Right kidney (tissue), 9 donors: ENCODE measurements at places on chromosomes 11 and 22.

- no peak for DNase-seq
Observed at GRCh38 chr11:8832571-8833260, 78.3 kb upstream of the AKIP1 start.

GRCh38 chr11:73757598-73757997, 3.3 kb downstream of the RAB6A start:
- no peak for DNase-seq

GRCh38 chr22:37643225-37643847, 3.9 kb downstream of the SH3BP1 start:
- peak; percentile 64 for DNase-seq

DNA sequence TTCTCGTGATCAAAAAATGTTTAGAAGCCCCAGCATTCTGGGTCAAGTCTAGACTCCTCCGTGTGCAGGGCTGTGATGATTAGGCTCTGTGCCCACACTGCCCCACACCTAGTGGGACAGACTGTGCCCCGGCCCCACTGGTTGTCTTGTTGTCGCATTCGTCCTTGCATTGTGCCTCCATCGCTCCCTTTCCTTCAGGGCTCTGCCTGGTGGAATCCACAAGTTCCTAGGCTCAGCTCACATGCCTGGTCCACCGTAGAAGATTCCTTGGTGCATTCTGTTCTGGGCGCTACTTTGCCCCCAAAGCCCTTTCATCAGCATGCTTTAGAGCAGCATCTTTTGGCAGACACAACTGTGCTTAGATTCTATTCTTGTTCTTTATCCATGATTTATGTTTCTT, 23.5 kb upstream of the THY1 start:
- no peak for DNase-seq

GRCh38 chr11:78099666-78100065, 20.0 kb upstream of the NDUFC2 start:
- DNase-seq: no peak

- no peak for DNase-seq
Observed at GRCh38 chr22:44385781-44386180, 73.0 kb upstream of the SHISAL1 start.

DNA sequence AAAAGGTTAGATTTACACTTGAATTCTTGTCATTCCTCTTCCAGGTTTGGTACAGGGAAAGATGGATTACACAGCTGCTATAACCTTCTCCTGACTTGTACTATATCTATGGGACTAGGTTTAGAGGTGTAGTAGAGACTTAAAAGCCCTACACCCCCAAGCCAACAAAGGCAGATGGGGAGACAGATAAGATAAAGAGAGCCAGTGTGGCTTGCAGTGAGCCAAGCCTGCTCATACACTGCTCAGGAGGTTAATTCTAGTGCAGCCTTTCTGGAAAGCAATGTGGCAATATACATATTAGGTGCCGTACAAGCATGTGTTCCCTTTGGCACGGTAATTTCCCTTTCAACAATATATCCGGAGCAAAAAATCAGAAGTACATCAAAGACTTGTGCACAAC, 10.8 kb downstream of the SIK3 start:
- DNase-seq: no peak

DNA sequence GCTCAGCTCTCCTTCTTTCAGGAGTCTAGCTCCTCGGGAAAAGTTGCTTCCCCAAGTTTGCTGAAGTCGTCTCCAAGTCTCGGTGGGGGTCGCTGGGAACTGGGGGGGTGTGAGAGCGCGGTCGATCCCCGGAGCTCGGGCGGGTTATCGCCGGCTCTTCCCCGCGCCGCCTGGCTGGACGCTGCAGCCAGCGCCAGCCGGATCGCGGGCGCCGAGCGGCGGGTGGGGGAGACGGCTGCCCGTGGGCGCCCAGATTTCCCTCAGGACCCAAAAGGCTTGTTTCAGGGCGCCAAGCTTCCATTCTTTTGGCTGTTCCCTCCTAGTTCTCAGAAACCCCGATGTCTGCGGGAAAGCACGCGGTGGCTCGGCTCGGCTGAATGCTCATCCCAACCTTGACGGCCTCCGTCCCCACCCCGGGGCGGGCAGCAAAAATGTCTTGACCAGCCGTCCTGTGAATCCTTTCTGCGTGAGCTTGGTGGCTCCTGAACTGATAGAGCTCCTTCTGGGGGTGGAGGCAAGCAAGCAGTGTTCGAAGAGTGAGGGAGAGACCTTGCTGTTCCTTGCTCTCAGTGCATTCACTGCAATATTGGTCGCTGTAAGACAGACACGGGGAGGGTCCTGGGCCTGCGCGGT, 1.7 kb downstream of the ZBTB16 start:
- DNase-seq: no peak

DNA sequence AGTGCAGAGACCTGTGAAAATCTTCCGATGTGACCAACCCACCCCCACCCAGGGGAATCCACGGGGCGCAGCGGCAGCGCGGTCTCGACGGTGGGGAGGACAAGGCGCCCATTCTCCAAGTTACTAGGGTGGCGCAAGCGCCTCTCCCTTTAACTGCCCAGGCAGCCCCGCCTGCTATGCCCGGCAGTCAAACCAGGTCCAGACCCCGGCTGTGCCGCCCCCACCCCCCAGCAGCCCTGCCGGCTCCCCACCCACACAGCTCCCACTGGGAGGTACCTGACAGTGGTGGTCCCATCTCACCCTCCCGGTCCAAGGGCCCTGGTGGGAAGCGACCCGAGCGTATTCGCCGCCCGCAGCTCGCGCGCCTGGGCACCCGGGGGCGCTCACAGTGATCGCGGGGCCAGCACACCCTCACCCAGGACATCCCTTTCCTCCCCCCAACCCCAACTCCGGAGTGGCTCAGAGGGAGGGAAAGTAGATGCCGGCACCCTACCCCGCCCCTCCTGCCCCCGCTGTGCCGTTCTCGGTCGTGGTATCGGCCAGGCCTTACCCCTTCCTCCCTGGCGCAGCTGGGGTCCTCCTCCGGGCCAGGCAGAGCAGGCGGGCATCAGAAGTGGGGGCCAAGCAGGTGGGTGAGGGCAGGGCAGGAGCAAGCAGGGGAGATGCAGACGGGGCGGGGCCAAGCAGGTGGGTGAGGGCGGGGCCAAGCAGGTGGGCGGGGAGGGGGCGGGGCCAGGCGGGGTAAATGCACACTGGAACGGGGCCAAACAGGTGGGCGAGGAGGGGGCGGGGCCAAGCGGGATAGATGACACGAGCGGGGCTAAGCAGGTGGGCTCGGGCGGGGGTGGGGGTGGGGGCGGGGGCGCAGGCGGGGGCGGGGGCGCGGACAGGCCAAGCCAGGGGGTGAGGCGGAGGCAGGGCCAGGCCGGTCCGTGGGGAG, at the start of gene TRPM5:
TRPM5 (minus strand) TSS at position 634 of the 940 bp plus-strand sequence. CDS start 21,478 bp downstream, outside the sequence.
- peak; percentile 50 for DNase-seq

GRCh38 chr22:46507451-46508425, 29.7 kb downstream of the CELSR1 start:
- DNase-seq: no peak

DNA sequence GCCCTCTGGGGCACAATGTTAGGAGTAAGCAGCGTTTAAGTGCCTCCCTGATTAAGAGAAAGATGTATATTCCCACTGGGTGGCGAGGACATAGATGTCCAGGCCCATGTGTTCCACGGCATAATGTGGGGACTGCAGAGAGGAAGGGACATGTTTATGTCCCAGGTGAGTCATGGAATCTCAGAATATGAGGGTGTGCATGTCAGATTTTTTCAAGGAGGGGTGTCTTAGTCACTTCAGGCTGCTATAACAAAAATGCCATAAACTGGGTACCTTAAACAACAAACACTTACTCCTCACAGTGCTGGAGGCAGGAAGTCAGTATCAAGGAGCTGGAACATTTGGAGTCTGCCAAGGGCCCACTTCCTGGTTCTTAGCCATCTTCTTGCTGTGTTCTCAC, 55.1 kb downstream of the BCR start:
- no peak for DNase-seq

DNA sequence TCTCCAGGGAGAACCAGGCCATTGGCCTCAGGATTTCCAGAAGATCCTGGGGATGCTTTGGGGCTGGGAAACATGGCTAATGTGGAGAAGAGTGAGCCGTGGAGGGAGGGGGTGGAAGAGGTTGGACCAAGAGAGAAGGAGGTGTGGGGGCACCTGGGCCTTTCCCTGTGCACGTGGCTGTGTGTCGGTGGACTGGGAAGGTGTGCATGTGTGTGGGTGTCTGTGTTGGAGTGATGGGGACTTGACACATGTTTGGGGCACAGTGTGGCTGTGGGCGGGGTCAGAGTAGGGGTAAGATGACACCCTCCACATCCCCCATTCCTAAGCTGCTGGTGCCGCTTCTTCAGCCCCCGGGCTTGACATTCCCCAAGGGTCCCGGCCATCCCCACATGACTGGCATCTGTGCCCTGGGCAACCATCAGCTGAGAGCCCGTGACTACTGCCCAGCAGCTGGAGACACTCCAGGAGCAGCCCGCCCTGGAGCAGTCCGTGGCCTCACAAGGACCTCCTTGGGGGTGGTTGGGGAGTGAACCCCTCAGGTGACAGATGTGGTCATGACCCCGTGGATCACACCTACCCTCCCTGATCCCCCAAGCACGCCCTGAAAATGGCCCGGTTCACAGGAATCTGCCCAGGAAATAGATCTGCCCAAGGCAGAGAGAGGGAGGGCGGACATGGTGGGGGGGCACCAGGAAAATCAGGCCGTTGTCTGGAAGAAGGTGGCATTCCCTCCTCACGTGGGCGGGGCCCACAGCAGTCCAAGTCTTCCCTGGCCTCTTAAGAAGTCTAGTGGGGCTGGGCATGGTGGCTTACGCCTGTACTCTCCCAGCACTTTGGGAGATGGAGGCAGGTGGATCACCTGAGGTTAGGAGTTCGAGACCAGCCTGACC, 34.8 kb upstream of the SOX10 start:
- DNase-seq: no peak

DNA sequence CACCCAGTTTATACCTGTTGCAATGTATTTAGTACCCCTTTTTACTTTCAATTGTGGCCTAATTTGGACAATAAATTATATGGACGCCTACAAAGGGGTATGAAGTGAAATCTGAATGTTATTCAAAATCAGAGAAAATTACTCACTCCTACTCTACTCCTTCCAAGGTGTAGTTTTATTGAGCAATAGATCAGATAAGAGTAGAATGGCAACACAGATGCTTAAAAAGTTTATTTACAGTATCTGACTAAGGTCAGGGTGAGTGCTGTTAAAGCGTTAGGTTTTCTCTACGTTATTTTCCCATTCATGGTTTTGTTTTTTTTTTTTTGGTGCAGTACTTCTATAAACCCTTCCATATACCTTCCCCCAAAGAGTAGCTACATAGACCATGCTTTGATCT, 805.6 kb downstream of the KCNA4 start:
- no peak for DNase-seq
